ENCODE measurements at places on chromosomes 7 and 10.

DNA sequence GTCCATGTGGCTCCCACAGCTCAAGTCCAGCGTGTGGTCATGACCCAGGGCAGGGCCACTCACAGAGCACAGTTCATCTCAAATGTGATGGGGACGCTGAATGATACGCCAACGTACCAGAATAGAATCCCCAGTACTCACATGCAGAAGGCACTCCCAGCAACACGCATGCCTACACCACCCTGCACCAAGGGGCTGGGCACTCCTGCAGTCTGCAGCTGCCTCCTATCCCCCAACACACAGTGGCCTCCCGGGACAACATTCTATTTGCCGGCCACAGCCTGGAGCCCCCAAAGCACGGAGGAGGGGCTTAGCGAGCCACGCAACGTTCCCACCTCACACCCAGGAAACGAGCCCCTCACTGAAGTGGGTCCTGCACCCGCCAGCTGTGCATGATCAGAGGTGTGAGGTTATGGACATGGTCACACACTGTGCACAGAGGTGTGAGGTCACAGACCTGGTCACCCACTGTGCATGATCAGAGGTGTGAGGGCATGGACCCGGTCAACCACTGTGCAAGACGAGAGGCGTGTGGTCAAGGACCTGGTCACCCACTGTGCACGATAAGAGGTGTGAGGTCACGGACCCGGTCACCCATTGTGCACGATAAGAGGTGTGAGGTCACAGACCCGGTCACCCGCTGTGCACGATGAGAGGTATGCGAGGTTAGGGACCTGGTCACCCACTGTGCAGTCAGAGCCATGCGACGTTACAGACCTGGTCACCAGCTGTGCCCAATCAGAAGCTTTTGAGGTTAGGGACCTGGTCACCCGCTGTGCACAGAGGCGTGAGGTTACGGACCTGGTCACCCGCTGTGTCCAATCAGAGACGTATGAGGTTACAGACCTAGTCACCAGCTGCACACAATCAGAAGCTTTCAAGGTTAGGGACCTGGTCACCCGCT, 182.8 kb downstream of the DIP2C start:
- no peak for DNase-seq

DNA sequence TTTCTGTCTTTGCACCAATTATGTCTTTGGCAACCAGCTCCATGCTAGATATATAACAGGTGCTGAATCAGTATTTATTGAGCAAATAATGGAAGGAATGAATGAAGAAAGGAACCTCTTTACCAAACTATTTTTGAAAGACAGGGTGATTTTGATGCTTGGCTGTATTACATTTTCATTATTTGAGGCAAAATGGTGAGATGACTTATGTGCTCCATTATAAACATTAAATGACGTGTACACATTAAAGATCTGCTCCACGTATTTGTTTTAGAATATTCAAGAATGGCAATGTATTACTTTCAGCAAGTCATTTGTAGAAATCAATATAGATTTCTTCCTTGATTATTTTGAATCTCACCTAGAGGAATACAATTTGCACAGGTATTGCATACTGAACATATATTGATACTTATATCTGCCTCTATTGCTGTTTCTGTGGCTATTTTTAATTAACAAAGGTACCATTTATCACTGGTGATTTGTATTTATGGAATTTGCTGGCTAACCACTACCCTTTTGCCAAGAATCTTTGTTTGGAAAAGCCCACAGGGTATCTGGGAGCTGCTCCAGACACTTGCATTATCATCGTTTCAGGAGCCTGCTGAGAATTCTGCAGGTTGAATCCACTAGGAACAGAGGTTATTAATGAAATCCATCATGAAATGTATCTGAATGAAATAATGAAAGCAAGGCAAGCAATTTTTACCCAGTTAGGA, 92.2 kb downstream of the SEMA3C start:
- no peak for DNase-seq

DNA sequence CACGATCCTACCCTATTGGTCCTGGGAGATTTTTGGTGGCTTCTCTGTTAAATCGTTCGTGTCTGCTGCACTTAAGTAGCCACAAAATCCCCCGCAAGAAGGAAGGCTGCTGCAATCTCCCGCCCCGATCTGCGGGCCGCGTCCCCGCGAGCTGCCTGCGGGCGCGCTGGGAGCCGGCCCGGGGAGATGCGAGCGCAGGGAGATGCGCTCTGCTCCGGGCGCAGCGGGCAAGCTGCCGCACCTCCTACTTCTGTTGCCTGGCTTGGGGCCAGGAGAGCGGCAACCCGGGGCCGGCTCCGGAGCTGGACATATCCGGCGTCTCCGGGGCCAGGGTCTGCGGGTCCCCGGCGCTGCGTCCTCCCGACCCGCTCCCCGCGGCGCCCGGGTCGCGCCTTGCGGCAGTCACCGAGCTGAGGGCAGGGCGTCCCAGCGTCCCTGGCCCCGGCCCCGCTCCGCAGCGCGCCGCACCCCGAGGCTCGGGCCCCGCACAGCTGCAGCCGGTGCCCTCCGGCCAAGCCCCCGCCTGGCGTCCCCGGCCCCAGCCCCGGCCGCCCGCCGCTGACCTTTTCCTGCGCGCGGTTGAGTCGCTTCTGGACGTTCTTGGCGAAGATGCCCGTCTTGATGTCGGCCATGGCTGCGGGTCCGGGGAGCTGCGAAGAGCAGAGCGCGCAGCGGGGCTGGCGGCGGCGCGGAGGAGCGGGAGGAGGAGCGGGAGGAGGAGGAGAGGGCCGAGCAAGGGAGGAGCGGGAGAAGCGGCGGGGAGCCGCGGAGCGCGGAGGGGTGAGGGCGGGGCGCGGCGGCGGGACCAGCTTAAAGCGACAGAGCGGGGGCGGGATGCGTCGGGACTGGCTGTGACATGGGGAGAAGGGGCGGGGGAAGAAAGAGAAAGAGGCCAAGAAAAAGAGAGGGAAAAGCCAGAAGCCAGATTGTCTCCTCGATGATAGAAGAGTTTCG, at the start of gene AMPH:
TSS of gene AMPH (minus strand) at position 654 of the 954 bp plus-strand sequence. CDS start at position 632, 22 bp downstream.
- DNase-seq: peak; percentile 20

- DNase-seq: peak; percentile 53
Measured at GRCh38 chr7:74174606-74175082, 488 bp downstream of the EIF4H start.

GRCh38 chr10:129792864-129793263, 171.2 kb downstream of the EBF3 start:
- no peak for DNase-seq

DNA sequence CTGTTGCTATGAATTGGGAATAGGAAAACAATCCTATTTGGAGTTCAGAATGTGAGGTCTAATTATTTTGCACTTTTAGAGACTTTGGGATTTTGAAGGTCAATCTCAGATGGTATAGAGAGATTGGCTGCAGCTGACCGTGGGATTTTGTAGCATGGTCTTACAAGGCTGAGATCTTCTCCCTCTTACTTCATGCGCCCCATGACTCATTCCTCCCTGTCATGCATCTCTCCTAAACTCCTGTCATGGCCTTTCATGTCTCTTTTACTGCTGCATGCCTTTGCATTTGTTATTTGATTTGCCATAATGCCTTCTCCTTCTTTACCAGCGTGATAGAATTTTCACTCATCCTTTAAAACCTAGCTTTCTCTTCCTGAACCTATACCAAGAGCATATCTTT, 133.1 kb downstream of the BBS9 start:
- DNase-seq: no peak

DNA sequence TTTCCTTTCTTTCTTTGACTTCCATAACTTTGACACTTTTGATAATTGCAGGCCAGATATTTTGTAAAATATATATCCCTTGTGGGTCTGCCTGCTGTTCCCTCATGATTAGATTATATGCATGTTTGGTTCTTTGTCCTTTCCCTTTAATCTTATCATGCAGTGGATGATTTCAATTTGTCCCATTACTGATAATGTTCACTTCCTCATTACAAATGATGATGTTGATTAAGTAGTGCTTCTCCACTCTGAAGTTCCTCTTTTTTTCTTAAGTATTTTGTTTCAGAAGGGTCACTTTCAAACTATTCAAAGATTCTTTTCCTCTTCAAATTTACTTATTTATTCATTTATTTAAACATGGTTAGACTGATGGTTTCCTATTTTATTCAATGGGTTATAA, 898.1 kb downstream of the XPNPEP1 start:
- DNase-seq: no peak

- DNase-seq: no peak
Measured at GRCh38 chr10:83908506-83908905, 230.8 kb upstream of the GHITM start.

GRCh38 chr10:80506189-80506575, 31.5 kb upstream of the SH2D4B start:
- DNase-seq: no peak

- DNase-seq: no peak
Measured at GRCh38 chr7:120272261-120272660, 714 bp upstream of the KCND2 start.

DNA sequence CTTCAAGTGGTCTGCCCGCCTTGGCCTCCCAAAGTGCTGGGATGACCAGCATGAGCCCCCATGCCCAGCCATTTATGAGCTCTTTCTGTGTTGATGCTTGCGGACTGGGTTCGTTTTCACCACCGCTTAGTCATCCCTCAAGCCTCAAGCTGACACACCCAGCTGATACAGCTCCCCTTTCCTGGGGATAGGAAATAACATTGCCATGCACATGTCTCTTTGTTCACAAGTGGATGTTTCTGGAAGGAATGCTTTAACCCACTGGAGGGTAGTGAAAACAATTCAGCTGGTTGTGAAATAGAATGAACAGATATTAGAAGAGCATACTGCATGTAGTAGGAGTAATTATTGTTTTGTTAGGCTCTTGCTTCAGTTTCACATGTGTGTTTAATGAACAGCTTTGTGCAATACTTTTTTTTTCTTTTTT, 8.5 kb upstream of the METTL27 start:
- DNase-seq: no peak

DNA sequence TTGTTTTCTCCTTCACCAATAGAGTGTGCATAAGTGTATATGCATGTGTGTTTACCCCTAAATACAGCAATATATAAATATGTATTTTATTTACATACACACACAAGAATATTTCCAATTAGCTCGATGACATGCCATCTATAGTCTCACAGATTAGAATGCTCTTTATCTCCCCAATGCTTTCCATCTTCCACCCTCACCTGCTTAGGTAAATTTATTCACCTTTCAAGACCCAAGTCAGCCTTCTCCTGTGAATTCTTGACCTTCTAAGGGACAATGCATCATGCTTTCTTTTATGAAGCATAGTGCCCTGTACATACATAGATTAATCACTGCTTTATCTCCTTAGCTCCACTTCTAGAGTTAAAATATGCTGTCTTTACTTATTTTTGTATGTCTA, 49.7 kb downstream of the SEMA3A start:
- DNase-seq: no peak

GRCh38 chr10:95784279-95784913, 28.4 kb downstream of the ENTPD1 start:
- DNase-seq: no peak

DNA sequence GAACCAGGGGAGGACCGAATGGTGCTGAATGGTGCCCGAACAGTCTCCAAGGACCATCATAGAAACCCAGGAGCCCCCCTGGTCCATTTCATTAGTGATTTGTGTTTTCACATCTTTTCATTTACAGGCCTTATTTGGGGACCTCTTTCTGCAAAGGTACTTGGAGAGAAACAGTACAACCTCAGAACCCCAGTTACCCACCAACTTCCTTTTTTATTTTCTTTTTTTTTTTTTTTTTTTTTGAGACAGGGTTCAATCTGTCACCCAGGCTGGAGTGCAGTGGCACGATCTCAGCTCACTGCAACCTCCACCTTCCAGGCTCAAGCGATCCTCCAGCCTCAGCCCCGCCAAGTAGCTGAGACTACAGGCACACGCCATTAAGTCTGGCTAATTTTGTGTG, 13.0 kb upstream of the ELN start:
- no peak for DNase-seq

GRCh38 chr7:101891936-101892640, 74.7 kb downstream of the CUX1 start:
- no peak for DNase-seq

DNA sequence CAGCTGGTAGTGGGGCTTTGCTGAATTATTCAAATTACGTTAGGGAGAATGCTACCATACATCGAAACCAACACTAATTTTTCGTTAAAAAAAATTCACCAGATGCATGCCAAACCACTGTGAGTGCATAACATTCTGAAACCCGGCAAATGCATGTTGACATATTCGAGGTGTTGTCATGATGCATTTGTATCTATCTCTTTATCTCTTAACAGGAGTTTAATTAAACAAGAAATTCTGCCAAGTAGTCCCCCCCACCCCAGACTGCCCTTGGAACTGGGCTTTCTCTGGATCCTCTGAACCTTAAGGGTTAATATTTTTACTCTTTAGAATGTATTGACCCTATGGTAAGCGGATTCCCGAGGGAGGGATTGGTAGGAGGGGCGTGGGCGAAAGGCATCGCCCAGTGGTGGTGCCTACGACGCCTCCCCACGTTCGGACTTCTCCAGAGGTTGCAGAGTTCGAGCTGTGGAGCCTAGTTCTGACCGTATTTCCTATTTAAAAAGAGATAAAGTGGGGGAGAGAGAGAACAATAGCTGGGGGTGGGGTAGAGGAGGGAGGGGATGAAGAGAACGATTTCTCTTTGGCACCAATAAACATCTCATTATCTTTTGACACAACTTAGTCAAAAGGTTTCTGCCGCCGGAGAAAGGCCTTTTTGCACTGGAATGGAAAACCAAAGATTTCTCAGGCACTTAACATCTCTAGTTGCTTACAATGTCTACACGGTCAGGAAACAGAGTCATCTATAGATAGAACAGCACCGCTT, 7.2 kb downstream of the DLX6 start:
- no peak for DNase-seq

DNA sequence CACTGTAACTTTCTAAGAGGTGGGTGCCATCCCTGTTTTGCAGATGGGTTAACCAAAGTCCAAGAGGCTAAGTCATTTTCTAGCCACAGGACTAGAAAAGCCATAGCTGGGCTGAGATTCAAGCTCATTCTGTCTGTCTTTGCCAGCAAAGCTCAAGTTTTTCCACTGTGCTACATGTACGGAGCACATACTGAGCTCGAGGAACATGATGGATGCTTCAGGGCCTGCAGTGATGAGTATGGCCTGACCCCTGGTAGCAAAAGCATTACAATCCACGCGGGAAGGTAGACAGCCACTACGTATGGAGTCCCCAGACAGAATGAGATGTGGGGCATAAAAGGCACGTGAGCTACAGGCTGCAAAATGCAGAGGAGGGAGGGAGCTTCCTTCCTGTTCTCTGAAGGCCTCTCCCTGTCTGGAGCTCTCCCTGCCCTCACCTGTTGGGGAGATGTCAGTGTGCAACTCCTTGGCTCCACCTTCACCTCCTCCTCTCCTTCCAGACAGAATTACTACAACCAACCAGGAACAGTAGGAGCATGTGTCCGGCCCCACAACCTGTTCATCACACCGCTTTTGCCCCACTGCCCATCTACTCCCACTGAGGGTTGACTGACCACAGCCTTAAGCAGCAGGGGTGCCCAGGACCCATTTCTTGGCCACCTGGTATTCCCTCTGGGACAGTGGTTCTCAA, 16.4 kb downstream of the ITPRIP start:
- DNase-seq: no peak

- no peak for DNase-seq
Measured at GRCh38 chr10:124175701-124176348, 82.4 kb upstream of the CHST15 start.

GRCh38 chr7:116122972-116123595, 87.3 kb upstream of the TES start:
- no peak for DNase-seq

GRCh38 chr7:96069401-96069800, 252.5 kb downstream of the SLC25A13 start:
- DNase-seq: no peak

All from activated naive CD8-positive, alpha-beta T cell treated with anti-CD3 and anti-CD28 coated beads for 36 hours (primary cell).